ENCODE measurements at places on chromosomes 12 and 14.

GRCh38 chr12:51950682-51951198 lies 759 bp upstream of the ACVR1B start:
- no peak for DNase-seq

DNA sequence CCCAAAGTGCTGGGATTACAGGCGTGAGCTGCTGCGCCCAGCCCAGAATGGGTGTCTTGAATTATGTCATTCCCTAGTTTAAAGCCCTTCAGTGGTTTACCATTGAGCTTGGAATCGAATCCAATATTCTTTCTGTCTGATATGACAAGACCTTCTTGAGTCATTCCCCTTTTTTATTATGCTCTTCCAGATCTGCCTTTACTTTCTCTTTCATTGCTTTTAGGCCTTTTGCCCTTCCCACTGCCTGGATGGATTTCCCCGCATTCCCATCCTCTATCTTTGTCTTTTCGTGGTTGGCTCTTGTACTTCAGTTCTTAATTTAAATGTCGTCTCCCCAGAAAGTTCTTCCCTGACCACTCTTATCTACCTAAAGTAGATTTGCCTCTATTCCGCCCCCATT lies 1.6 kb downstream of the TRAFD1 start:
- no peak for DNase-seq

GRCh38 chr14:60175255-60175902 lies 10.2 kb upstream of the DHRS7 start:
- DNase-seq: no peak

- no peak for DNase-seq
These were observed 19.2 kb upstream of the DYNC1H1 start for GRCh38 chr14:101945171-101945570.

GRCh38 chr12:92987846-92988621 lies 58.9 kb upstream of the EEA1 start:
- peak; percentile 98 for DNase-seq

DNA sequence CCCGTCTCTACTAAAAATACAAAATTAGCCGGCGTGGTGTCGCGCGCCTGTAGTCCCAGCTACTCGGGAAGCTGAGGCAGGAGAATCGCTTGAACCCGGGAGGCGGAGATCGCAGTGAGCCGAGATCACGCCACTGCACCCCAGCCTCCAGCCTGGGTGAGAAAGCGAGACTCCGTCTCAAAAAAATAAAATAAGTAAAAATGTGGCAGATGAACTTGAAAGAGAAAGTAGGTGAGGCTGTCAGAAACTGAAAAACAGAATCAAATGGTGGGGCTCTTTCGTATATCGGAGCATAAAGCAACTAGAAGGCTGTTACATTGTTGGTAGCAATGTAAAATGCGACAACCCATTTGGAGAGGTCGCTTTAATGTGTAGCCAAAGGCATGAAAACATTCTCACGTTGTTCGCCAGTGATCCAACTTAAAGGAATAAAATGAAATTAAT lies 767 bp upstream of the CCNT1 start:
- peak; percentile 61 for DNase-seq

GRCh38 chr12:53827306-53827705 lies 75.5 kb upstream of the CISTR start:
- DNase-seq: no peak

DNA sequence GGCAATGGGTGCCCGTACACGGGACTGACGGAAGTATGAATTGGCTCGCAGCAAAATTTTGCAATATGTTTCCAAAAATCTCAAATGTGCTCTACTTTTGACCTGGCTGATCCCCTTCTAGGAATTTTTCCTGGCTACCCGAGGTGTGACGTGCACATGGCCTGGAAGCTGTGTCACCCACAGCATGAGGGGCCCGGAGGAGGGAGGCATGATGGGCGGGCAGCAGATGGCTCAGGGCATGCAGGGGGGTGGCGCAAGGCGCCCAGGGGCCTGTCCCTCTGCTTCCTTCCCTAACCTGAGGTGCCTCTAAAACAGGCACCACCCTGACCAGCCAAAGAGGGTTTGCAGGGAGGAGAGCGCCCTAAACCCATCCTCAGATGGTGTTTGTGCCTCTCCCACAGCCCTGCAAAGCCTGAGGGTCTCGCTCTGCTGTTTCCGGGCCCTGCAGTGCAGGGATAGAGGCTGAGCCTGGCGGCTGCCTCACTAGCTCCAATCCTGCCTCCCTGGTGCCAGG lies 6.7 kb downstream of the GPR132 start:
- DNase-seq: no peak
